NCI-H345 (cell line): ENCODE measurements at places on chromosomes 11 and 22.

DNA sequence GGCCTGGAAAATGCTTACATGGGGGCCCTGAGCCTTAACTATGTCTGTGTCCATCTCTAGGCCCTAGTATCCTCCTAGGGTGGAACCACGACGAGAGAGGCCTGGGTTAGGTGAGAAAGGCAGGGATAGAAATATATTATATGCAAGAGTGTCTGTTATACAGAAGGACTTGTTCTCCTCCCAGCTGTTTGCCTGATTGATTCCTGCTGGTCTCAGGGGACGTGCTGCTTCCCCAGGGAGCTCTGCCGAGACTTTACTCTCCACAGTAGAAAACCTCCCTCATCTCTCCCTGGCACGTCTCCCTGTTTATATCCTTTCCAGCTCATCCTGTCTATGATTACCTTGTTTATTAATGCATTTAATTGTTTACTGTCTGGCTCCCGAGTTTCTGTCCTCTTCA, 132.6 kb downstream of the MIAT start:
- DNase-seq: peak; percentile 62

- DNase-seq: no peak
Measured at GRCh38 chr11:12079726-12080556, 30.4 kb upstream of the MICAL2 start.

- no peak for DNase-seq
Measured at GRCh38 chr22:43828998-43829782, 17.1 kb upstream of the EFCAB6 start.

GRCh38 chr11:121727942-121728341, 275.2 kb upstream of the SORL1-AS1 start:
- no peak for DNase-seq

DNA sequence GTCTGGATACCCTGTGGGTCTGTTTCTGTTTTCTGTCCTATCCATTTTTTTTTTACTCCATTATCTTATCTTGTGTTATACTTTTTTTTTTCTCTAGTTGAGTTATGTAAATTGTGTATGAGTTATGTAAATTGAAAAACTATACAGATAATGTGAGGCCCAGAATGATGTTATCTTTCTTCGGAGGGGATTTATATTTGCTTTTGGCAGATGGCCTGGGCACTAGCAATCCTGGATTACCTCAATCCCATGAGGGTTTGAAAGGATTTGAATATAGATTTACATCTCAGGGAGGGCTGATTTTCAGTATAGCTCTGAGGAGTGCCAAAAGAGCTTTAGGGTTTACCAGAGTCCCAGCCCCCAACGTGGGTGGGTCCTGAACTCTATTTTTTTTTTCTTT, 71.0 kb downstream of the CSTPP1 start:
- DNase-seq: no peak

DNA sequence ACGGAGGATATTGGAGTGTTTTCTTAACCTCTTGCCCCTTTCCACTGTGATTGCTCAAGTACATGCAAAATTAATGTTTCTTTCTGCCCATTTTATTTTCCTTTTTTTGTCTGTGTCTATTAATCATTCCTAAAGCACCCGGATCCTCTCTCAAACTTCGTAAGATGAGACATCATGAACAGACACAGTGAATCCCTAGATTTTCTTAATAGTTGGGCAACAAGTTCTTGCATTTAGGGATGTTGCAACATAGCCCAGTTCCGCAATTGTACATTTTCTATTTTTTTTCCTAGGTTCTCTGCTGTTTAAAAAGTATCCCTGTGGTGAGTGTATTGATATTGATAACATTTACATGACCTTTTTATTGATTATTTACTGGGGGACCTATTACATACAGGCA, 2.9 kb downstream of the FAM111A start:
- DNase-seq: no peak

DNA sequence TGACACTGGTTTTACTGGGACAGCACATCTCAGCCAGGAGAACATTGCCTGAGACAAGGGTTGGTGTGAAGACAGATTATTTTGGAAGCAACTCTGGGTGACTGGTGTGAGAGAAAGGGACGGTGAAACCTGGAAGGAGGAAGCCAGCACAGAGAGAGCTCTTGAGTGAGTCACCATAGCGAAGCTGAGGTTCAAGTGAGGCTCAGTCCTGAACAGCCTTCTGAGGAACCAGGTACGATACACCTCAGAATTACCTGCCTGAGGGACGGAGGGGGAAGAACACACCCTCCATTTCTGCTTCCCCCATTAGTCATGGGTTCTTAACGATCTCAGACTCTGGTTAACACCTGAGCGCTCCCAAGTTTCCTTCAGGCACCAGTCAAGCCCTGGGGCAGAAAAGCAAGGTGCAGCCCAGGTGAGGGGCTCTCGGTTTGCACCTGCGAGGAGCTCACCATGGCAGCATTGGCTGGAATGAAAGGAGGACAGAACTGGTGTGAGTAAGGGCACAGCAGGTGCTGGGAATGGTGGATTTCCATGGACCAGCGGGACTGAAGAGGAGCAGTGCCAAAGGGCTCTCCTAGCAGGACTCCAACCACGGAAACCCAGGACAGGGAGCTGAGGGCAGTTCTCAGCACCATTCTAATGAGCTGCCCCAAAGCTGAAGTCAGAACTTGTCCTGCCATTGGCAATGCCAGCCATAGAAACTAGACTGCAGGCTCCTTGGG, 459.3 kb downstream of the OPCML start:
- DNase-seq: no peak

GRCh38 chr11:73480677-73481076, 104.5 kb downstream of the RELT start:
- DNase-seq: no peak

GRCh38 chr11:33179348-33179803, 18.1 kb upstream of the CSTF3 start:
- no peak for DNase-seq

DNA sequence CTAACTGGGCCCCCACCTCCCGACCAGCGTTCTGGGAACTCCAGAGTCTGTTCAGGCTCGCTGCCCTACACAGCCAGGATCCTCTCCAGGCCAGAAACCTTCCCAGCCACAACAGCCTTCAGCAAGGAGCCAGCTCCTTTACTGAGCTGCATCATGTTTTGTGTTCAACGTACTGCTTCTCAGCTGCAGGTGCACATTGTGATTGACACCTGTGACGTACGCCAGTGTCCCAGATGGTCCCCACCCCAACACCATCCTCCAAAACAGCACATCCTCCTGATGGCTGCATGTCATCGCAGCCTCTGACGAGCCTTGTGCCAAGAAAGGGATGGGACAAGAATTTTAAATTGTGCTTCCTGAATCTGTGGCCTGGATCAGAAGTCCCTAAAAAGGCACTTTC, 117.5 kb downstream of the SPATA19 start:
- DNase-seq: no peak

DNA sequence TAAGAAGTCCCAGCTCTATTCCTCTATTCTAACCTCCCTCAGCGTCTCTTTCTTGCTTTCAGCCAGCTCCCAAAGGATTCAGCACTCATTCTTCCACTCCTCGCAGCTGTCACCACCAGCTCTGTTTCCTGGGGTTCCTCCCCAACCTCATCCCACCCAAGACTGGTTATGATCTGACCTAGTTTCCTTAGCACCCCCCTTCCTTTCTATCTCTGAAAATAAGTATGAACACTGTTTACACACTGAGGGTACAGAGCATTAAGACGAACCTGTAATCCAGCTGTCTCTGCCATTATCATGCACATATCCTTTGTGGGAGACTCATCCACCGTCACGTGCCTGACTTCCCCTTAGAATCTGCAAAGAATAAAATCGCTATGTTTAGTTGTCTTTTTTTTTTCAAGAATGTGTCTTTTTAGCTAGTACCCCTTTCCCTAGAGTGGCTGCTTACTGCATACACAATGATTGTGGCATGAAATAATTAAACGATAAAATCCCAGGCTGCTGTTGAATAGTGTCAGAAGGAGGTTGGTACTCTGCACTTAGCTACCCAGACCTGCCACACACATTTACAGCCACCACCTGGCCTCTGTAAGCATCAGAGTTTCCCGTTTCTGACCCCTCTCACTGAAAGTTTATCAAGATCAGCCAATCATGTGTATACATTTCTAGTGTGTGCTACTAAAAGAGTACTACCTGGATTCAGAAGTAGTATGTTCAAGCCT, 26.9 kb upstream of the CSTF3 start:
- DNase-seq: no peak

DNA sequence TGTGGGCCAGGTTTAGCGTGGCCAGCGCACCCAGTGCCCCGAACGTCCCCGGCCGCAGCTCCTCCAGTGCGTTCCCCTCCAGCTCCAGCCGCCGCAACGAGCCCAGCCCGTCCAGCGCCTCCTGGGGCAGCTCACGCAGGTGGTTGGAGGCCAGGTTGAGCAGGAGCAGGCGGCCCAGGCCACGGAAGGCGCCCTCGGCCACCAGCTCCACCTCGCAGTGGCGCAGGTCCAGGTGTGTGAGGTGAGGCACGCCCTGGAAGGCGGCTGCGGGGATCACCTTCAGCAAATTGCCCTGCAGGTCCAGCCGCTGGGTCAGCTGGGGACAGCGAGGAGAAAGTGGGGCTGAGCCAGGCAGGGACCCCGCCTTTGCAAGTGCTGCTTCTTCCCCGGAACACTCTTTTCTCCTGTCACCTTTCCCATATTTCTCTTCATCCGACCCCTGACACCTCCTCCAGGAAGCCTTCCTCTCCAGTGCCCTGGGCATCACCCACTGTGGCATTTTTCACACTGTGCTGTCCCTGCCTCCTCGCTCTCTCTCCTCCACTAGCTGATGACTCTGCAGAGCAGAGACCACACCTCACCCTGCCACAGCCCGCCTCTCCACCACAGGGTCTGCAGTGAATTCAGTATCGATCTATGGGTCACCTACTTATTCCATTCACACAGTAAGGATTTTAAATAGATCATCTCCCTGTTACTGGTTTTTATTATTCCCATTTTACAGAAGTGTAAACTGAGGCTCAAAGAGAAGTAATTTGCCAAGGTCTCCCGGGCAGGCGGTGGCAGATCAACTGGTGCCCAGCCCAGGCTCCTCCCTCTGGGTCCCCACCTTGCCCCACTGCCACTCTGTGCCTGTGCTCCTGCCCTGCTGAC, 1.9 kb downstream of the CHADL start:
- no peak for DNase-seq
